ENCODE measurements at places on chromosomes 2 and 18.
A peak's percentile ranks its signal among the peaks of the same experiment; 100 is the strongest.

GRCh38 chr18:34657860-34658500 lies 52.1 kb upstream of the DTNA start:
- DNase-seq = no peak

DNA sequence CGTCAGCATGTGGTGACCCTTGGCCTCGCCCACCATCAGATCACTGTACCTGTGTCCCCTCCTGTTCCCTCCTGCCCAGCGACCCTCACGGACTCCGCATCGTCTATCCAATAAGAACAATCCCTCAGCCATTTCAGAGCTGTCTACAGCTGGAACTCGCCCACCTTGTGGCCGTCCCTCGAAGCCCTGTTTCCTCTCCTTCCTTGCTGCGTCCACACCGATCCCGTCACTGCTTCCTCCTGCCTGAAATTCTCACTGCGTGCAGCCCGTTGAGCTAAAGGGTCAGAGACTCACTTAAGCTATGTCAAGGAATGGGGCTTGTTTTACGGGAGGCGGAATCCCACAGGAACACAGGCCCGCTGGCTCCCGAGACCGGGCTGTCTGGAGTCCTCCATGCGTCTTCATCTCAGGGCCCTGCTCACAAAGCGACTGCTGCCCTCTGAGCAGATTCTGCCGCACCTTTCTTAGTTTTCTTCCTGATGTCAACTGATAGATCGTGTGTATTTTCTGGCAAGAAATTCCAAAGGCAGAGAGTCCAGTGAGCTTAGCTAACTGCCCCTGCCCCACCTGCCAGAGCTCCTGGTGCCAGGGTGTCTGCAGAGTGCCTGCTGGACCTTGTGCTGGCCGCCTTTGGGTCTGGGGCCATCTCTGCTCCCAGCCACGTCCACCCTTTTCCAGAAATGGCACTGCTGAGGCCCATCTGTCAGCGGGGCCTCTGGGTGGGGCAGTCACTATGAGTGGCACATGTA lies 35.3 kb downstream of the KLHL29 start:
- DNase-seq = no peak

DNA sequence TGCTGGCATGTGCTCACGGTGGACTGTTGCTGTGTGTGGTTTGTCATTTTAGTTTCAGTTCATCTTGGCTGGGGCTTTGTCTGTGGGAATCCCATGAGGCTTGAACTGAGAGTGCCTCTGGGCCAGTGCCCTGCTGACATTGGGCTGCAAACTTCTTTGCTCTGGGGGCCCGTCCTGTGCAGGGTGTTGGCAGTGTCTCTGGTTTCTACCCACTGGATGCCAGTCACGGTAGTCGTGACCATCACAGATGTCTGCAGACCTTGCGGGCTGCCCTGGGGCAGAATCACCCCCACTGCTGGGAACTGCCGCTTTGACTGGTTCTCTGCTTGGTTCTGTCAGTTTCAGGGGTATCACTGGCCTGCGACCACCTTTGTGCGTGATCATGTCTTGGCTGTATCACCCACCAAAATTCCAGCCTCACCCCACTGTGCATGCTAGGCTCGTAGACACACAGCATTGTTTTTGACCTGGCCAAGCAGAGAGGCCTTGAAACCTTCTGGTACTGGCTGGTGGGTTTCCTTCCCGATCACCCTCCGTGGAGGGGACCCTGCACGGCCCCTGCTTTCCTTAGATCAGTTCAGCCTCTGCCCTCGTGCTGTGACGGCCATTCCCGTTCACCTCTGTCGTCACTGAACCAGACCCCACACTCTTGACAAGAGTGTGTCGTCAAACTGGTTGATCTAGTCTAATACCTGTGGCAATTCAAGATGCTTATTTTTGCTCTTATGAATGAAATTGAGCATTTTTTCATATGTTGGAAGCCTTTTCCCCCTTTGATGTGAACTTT lies 57.6 kb downstream of the KCNG2 start:
- peak; percentile 42 for DNase-seq

DNA sequence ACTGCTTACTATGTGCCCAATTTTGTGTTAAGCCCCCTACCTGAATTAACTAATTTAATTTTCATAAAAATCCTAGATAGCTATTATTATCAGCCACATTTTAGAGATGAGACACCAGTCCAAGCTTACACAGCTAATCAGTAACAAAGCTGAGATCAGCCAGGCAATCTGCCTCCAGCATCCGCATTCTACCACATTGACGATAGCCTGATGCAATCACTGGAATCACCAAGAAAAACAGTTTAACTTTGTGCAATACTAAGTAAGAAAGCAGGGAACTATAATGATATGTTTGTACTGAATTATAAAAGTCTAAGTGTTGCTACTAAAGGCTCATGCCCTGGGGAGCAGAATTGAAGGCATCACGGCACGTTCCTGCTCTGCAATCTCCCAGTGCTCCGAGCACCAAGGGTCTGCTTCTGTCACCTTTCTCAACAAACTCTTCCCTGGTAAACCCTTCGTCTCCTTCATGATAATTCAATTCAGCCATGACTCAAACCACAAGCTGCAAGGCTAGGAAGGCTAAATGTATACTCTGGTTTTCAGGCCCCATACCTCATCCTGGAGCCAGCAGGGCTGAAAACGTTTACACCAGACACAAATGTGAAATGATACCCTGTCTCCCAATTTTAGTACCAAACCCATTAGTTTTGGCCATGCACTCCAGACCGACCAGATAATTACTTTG lies 19.4 kb downstream of the KANSL3 start:
- no peak for DNase-seq

DNA sequence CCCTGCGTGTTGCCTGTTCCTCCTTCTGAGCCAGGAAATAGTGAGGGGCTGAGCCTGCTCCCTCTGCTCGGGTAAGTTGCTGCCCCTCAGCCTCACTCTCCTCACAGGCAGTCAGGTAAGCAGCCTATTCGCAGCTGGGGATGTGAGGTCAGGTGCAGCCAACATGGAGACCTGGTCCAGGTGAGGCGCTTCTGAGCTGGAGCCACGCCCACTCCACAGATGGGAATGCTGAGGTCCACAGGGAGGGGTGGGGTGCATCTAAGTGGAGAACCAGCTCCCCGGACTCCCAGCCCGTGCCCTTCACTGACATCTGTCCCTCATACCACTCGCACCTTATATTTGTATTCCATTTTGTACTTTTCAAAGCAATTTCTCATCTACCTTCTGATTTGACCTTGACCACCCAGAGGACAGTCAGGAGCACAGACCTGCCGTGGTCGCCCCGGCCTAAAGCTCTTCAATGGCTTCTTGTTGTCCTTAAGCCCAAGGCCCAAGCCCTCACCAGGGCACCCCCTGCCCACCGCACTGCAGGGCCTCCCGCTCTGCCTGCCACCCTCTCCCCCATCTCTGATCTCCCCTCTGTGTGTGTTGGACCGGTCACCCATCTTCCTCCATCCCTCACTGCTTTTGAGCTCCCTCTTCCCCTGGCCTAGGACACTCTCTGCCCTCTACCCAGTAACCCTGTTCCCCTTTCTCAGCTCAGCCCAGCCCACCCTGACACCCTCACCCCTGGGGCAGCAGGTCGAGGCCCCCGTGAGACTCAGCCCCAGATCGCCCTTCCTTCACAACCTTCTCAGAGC lies 49.2 kb upstream of the TAF1B start:
- no peak for DNase-seq

DNA sequence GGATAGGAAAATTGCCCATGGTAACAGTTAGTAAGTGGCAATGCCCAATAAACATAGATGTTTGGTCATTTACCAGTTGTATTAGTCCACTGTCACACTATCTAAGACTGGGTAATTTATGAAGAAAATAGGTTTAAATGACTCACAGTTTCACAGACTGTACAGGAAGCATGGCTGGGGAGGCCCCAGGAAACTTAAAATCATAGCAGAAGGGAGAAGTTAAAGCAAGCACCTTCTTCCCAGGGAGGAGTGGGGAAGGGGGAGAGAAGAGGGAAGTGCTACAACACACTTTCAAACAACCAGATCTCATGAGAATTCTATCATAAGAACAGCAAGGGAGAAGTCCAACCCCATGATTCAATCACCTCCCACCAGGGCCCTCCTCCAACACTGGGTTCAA lies 23.4 kb downstream of the NR4A2 start:
- DNase-seq = no peak

- DNase-seq = no peak
These were observed 24.8 kb downstream of the MAP3K2 start for GRCh38 chr2:127362971-127363370.

DNA sequence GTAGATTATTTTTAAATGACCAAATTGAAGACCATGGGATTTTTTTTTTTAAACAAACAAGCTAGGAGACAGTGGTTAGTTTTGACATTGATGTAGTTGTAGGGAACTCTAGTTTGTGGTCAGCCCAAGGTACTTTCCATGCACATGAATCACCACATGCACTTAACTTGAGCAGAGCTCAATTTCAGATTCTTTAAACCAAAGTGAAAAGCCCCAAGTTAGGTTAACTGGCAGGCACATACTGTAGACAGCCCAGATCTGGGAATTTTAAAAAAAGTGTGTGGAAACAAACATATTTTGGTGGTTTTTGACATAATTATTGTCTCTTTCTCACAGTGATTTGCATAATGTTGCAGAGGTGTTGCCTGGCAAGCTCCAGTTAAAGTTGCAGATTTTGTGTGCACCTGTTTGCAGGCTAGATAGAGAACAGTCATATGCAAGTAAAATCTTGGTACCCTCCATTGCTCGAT lies 88.4 kb downstream of the BCL2L11 start:
- no peak for DNase-seq

Measured in activated effector memory CD4-positive, alpha-beta T cell treated with anti-CD3 and anti-CD28 coated beads, Interleukin-2, amount 50 U/mL, for 16 hours (primary cell).